Natural killer cell treated with Interleukin-12 subunit alpha and Interleukin-12 subunit beta and Interleukin-15 and Interleukin-18, amount 100 ng/mL, for 72 hours (primary cell): ENCODE measurements at places on chromosomes 1 and 21. TPM values are rescaled to one million over a fixed set of nuclear protein-coding genes. Genes with fewer than 3 reads are reported as not detected.

GRCh38 chr21:39422527-39423241, 22.9 kb downstream of the LCA5L start:
- H3K27me3 ChIP-seq: no peaks in the 10 kb centered on the region
- no peak overlapping the region for H3K27ac ChIP-seq
- no peak overlapping the region for H3K4me3 ChIP-seq
- no peaks in the 10 kb centered on the region for H3K36me3 ChIP-seq

- H3K27ac ChIP-seq: peak overlapping the region; percentile 99
- no peak for DNase-seq
- H3K4me3 ChIP-seq: peak overlapping the region; percentile 96
- H3K4me1 ChIP-seq: peaks cover 42% of the 10 kb centered on the region
- no peaks in the 10 kb centered on the region for H3K27me3 ChIP-seq
Measured at GRCh38 chr1:23344987-23345472, 946 bp upstream of the HNRNPR start.

SH2D5 gene
- 0.19 TPM for total RNA-seq

LCE1A gene
- not detected for total RNA-seq

GRCh38 chr1:23936481-23937176, 23.0 kb upstream of the PNRC2 start:
- H3K4me3 ChIP-seq: no peak overlapping the region
- peaks cover 4% of the 10 kb centered on the region for H3K27me3 ChIP-seq

DNA sequence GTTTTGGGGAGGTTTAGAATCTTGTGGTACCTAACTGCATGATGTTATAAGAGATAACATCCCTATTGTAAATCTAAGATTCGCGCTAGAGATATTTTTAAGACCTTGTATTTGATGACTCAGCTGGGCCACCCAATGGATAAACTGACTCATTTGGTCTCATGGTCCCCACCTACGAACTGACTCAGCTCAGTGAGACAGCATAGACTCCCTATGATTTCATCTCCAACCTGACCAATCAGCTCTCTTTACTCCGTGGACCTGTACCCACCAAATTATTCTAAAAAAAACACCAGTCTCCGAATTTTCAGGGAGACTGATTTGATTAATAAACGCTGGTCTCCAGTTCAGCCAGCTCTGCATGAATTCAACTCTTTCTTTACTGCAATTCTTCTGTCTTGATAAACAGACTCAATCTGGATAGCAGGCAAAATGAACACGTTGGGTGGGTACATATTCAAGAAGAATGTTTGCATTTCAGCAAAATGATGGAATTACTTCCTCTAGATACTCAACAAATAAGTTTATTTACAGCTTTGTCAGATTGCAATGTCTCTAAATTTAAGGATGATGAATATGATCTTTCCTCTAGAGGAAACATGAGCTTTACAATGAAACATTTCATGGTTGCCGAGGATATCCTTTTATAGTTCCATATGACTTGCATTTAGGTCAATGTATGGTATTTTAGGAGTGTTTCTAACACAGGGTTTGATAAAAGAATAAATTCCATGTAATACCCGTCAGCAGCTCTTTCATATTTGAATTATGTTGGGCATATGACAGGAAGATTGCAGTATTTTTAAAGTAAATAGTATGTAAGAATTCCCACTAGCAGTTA, 516.6 kb upstream of the RGS18 start:
- no peak overlapping the region for H3K27ac ChIP-seq
- H3K4me3 ChIP-seq: no peak overlapping the region
- peaks cover 4% of the 10 kb centered on the region for H3K36me3 ChIP-seq
- H3K27me3 ChIP-seq: no peaks in the 10 kb centered on the region

DNA sequence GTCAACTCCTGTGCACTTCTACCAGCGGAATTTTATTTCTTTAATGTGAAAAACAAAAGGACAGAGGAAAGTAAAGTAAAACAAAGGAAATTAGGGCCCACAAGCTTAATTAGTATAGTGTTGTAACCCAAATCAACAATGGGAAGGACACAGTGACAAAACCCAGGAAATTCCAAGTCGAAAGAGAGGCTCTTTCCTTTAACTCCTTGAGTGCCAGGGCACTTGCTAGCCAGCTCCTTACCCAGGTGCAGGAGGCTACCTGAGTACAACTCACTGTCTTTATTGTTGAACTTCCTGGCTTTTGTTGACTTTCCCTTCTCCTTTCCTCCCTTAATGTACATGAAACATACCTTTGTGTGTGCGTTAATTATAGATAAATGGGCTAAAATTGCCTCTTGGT, 55.0 kb downstream of the PEX14 start:
- H3K4me1 ChIP-seq: peaks cover 30% of the 10 kb centered on the region
- H3K27ac ChIP-seq: peak overlapping the region; percentile 25
- no peak for DNase-seq
- no peaks in the 10 kb centered on the region for H3K27me3 ChIP-seq

KDF1 gene
- total RNA-seq: not detected

DNA sequence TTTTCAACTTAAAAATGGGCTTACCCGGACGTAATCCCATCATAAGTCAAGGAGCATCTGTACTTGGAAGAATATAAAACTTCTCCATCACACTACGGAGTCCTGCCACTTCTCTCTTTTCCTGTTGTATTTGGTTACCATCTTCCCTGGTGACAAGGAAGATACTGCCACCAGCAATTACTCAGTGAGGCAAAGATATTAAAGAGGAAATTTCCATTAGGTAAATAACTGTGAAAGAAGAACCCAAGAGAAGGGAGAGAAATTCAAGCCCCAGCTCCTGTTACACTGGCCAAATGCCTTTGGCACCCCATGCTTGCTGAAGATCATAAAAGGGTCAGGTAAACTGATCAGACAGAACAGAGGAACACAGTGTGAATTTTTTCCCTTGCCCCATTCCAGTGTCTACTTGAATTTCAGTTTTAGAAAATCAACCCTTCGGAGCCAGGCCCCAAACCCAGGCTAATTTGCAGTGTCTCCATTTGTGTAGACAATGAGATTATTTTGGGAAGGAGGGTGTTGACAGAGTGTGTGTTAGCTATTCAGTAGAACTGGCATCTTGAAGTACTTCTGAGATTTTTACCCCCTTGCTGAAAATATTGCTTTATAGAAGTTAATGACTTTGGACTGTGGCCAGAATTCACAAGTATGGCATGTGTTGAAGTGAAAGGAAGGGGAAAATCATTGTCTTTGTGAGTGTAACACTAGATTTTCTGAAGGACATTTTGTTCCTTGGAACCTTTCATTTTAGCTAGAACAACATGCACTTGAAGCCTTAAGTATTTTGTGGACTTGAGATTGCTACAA, 167.1 kb downstream of the DHRS3 start:
- peak overlapping the region; percentile 86 for H3K4me3 ChIP-seq
- H3K36me3 ChIP-seq: peaks cover 9% of the 10 kb centered on the region
- no peaks in the 10 kb centered on the region for H3K27me3 ChIP-seq
- H3K4me1 ChIP-seq: peaks cover 82% of the 10 kb centered on the region

SYNC gene
- not detected for total RNA-seq

DNA sequence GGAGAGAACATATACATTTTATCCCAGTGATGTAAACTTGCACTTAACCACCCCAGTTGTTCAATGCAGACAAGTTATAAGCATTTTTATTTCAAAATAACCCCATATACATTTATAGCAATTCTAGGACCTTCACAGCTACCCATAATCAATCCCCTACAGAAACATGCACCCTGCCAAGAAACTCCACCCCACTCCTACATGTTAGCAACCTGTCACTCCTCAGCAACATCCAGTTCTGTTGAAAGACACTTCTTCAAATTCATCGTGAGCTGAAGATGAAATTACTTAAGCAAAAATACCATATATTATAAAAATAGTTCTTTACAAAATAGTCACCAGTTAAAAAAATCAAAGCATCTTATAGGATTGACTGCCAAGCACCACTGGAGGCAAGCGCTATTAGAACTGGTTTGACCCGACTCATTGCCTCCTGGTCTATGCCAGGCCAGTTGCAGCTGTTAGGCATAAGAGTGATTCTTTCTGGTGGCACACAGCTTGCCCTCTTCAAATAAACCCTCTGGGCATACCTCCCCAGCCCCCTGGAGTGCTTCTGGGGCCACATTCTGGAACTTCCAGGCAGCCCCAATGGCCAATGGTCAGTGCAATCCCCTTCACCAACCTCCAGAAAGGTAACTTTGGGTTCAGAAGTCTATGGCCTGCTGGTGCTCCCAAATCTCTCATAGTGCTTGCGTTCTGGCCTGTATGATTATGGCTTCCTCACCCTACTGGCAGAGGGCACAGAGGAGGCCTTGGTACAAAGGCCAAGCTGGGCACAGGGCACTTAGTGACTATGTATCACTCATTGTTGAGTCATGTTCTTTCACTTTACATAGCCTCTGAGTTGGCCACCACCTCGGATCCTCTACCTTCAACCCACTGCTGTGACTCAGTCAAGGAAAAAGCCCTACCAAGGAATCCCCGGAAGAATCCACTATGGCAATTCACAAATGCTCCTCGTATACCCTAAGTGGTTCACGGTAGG, 72.2 kb upstream of the RALGPS2 start:
- no peaks in the 10 kb centered on the region for H3K36me3 ChIP-seq
- no peak overlapping the region for H3K4me3 ChIP-seq
- H3K4me1 ChIP-seq: no peaks in the 10 kb centered on the region
- H3K27me3 ChIP-seq: peaks cover 9% of the 10 kb centered on the region

- no peak overlapping the region for H3K4me3 ChIP-seq
- H3K27me3 ChIP-seq: peaks cover 3% of the 10 kb centered on the region
- DNase-seq: no peak
- no peaks in the 10 kb centered on the region for H3K4me1 ChIP-seq
- H3K27ac ChIP-seq: no peak overlapping the region
- no peaks in the 10 kb centered on the region for H3K36me3 ChIP-seq
Measured at GRCh38 chr1:65955071-65955470, 162.4 kb downstream of the PDE4B start.

DNA sequence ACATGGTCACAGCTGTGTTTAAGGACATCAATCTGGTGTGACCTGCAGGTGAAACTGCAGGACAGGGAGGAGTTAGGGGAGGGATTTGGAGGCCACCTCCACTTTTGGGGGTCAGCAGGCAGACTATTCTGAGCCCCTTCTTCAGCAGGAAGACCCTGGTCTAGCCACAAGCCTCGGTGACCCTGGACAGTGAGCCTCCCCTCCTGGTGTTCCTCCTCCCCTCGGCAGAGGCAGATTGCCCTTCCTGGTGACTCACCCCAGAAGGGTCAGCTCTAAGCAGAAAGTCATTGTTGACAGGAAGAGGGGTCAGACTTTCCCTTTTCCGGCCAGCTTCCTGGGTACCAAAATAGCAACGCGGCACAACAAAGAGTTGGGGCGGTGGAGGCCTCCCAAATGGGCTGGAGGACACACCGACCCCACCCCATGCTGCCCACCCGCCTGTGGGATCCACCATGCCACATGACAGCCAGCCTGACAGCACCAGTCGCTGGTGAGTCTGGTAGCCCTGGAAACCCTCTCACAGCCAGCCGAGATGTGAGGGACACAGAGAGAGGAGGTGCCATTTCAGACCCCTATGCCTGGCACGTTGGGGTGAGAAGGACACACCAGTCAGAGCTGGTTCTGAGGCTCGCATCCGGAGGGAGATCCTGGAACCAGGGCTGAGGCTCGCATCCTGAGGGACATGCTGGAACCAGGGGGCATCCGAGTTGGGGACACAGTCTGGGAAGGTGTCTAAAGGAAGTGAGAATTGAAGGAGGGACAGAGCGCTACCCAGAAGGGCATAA, 14.7 kb upstream of the CSF1 start:
- peak overlapping the region; percentile 62 for H3K4me3 ChIP-seq
- no peak overlapping the region for H3K27ac ChIP-seq
- H3K27me3 ChIP-seq: peaks cover 10% of the 10 kb centered on the region
- H3K36me3 ChIP-seq: no peaks in the 10 kb centered on the region

SLC19A2 gene
- total RNA-seq: 8.0 TPM

OR2AK2 gene
- total RNA-seq: not detected

DNA sequence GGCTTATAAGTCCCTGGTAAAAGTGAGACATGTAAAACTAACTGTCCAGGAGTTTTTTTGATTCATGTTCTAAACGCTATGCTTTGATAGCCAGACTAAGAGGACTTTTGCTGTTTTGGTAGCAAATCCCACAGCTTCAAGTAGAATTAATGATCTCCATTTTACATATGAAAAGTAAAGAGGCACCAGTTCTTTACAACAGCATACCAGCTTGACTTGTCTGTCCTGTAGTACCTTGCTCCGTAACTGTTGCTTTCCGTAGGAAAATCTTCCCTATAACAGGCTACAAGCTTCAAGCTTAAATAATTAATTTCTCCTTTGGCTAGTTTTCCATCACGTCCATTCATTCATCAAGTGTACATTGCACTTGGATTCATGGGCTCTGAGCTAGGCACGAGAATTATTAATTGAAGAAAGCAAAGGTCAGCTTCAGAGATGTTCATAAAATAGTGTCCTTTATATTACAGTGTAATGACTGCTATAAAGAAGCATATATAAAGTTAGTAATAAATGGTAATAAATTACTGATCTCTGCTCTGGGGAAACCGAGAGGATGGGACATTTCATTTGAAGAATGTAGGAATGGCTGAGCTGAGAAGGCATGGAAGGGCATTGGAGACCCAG, 29.2 kb downstream of the B3GALT5 start:
- peaks cover 4% of the 10 kb centered on the region for H3K27me3 ChIP-seq
- DNase-seq: no peak
- H3K4me1 ChIP-seq: no peaks in the 10 kb centered on the region
- H3K36me3 ChIP-seq: no peaks in the 10 kb centered on the region
- no peak overlapping the region for H3K4me3 ChIP-seq

PTTG1IP gene
- 69.4 TPM for total RNA-seq

- peaks cover 6% of the 10 kb centered on the region for H3K36me3 ChIP-seq
- no peaks in the 10 kb centered on the region for H3K4me1 ChIP-seq
- no peak overlapping the region for H3K4me3 ChIP-seq
- DNase-seq: no peak
- H3K27me3 ChIP-seq: no peaks in the 10 kb centered on the region
Measured at GRCh38 chr1:49240709-49241221, 464.1 kb upstream of the BEND5 start.
